ENCODE measurements at places on chromosomes 6 and 20.

DNA sequence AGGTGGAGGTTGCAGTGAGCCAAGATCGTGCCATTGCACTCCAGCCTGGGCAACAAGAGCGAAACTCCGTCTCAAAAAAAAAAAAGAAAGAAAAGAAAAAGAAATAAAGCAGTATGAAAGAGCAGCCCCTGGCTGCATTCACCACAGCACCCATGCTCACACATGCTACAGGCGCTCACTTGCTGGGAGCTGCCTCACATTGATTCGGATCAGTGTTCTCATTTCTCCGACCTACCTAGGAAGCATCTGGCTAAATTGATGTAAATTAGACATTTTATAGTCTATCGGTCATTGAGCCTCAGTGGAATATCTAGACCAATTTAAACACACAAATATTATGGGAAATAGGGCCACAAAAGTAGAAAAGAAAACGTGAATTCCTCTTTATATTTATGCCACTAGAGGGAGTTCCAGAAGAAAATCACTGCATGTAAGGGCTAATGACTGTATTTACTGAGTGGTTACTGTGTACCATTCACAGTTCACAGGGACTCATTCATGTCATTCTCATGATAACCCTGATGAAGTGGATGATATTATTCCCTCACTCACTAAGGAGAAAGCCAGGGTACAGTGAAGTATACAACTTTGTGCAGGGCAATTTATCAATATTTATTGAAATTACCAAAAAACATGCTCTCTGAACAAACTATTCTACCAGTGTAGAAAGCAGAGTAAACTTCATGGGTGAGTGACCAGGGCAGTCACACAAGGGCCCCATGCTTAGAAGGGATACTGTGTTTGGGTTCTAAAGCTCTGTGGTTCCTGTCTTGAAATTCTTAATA lies 5.3 kb upstream of the MOG start:
- no peak for DNase-seq

- no peak for DNase-seq
These were observed 206.5 kb downstream of the JARID2 start for GRCh38 chr6:15452182-15452941.

GRCh38 chr6:43758617-43759050 lies 11.4 kb upstream of the VEGFA start:
- DNase-seq, result peak; percentile 49

GRCh38 chr6:125586074-125586473 lies 163.4 kb upstream of the HEY2 start:
- DNase-seq, result no peak

DNA sequence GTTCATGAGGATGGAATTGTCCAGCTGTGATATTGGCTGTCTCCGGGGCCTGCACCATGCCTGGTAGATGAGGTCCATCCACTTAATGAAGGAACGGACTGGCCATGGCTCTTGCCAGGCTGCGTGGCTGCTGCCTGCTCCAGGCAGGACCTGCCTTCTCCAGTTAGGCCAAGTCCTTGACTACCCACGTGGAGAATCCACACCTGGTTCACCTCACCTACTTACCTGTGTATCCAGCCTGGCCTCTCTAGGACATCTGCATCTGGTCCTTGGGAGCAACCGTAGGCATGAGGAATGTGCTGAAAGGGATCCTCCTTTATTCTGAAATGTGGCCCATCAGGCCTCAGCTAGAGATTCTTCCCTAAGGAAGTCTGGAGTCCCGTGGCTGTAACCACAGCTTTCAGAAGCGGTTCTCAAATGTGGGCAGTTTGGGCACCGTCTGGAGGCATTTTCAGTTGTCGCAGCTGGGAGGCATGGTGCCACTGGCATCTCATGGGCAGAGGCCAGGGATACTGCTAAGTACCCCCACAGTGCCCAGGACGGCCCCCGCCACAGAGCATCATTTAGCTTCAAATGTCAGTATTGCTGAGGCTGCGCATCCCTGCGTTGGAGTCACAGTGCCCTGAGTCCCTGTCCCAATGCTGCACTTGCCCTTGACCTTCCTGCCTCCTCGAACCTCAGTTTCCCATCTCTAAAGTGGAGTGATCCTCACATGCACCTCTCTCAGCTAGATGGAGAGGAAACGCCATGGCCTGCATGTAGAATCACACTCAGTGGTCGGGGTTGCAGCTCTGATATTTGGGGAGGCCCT lies 67.5 kb downstream of the PHACTR3 start:
- no peak for DNase-seq

GRCh38 chr6:21450149-21450548 lies 143.4 kb upstream of the SOX4 start:
- no peak for DNase-seq

DNA sequence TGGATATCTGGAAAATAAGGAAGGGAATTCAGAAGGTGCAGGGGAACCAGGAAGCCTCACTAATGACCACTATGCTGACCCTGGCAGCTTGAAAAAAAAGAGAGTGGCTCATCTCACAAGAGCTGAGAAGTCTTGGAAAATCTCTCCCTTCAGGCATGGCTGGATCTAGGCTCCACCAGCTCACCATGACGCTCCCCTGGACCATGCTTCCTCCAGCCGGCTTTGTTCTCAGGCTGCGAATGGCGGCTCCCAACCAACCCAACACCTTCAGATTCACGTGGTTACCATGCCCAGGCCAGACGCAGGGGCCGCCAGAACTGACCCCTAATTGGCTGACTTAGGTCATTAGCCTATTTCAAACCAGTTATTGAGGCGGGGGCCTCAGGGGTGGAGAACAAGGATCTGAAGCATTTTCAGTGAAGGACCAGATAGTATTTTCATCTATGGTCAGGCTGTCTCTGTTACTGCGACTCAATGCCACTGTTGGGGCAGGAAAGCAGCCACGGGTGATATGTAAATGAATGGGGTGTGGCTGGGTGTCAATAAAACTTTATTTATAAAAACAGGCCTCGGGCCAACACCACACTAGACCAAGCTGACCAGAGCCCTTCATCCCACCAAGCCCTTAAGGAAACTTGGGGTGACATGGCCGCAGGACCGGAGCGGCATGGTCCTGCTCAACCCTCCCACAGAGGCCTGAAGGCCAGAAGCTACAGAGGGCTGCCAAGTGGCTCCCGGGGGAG lies 159.7 kb downstream of the TAF4 start:
- no peak for DNase-seq
